ENCODE measurements at places on chromosomes 5 and 9. TPM values are rescaled to one million over a fixed set of nuclear protein-coding genes. Genes with fewer than 3 reads are reported as not detected.

Gene MVB12B
- total RNA-seq = 3.2 TPM

- DNase-seq = peak; percentile 5
Observed at GRCh38 chr9:31153250-31153840, 1231.1 kb upstream of the ACO1 start.

DNA sequence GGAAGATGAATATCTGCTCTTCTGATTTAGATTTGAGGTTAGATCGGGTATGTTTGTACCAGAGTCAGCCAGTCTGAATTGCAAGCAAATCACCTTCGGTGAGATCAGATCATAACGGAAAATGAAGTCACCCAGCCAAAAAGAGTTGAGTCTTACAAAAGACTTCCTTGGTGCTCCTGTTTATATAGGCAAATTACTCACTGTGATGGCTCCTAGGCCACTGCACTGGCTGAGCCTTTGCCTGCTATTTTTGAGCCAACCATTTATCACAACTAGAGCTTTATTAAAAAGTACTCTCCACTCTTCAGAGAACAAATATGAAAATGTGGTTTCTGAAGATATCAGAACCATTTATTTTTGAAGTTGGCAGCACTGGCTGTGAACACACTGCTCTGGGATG, 277.7 kb upstream of the PCSK5 start:
- no peak for DNase-seq

DNA sequence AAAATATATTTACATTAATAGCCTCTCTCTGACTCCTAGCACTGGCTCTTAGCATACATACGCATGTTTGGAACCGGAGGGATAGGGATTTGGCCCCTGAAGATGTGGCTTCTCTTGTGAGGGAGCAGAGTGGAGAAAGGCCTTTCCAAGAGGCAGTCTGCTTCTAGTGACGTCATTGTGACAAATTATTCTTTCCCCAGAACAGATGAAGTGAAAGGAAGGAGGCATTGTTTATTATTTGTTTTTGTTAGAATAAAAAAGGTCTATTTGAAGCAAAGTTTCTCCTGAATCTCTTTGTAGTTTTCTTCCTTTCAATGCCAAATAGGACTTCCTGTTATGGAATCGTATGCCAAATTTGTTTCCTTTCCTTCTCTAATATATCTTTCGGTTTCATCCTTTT, 361.6 kb downstream of the ICE1 start:
- no peak for DNase-seq

GRCh38 chr9:84697042-84697441, 27.5 kb downstream of the NTRK2 start:
- no peak for DNase-seq

DNA sequence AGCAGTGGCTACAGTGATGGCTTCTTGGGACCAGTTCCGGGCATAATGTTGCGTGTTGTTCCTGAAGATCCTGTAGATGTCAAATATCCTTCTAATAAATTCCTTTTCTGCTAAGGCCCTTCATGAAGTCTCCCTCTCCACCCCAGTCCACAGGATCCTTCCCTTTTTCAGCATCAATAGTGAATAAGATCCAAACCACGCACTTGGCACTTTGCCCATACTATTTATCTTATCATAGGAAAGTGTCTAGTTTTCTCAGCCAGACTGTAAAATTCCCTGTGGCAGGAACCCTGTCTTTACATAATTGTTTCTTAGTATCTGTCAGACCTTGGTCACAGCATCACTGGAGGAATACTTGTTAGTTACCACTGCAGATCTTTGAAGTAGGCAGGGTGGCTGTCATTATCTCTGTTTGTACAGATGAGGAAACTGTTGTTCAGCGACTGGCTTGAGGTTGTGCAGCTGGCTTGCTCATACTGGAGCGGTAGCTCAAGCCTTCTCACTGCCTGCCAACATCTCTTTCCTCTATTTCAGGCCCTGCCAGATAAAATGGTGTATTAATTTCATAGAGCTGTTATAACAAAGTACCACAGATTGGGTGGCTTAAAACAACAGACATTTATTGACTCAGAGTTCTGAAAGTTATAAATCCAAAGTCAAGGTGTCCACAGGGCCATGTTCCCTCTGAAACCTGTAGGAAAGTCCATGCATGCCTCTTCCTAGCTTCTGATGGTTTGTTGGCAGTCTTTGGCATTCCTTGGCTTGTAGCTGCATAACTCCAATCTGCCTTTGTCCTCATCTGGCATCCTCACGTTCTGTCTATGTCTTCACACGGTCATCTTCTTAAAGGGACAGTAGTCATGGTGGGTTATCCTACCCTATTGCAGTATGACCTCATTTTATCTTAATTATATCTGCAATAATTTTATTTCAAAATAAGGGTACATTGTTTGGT, 33.5 kb upstream of the APC start:
- peak; percentile 38 for DNase-seq

- peak; percentile 54 for DNase-seq
Observed at GRCh38 chr5:6827526-6828219, 114.4 kb downstream of the TENT4A start.

Measured in M059J (cell line).